ENCODE measurements at places on chromosomes 6 and 20.

DNA sequence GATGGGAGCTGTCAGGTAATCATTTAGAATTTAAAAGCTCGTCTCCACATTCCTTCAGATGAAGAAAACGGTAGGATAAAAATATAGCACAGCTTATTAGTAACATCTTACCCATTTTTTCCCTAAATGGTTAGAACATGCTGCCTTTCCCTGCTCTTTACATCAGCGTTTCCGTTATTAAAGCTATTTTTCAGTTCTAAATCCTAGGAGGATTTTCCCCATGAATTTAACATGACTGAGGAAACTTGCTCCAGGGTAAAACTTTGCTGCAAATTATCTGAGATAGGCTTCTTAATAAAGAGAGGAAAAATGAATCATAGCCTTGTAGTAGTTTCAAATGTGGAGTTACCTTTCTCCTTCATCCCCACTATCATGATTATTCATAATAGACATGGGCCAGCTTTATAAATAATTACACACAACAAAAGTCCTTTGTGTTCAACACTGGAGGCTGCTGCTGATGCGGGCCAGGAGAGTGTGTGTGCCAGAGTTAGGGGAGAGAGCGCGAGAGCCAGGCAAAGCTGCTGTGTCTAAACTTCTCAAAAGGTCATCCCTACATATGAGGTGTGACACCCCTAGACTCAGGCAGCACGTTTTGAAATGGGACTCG is 24.4 kb downstream of the MYLIP start:
- no peak for DNase-seq

- no peak for DNase-seq
Observed at GRCh38 chr6:33323623-33323948, 6.0 kb upstream of the ZBTB22 start.

DNA sequence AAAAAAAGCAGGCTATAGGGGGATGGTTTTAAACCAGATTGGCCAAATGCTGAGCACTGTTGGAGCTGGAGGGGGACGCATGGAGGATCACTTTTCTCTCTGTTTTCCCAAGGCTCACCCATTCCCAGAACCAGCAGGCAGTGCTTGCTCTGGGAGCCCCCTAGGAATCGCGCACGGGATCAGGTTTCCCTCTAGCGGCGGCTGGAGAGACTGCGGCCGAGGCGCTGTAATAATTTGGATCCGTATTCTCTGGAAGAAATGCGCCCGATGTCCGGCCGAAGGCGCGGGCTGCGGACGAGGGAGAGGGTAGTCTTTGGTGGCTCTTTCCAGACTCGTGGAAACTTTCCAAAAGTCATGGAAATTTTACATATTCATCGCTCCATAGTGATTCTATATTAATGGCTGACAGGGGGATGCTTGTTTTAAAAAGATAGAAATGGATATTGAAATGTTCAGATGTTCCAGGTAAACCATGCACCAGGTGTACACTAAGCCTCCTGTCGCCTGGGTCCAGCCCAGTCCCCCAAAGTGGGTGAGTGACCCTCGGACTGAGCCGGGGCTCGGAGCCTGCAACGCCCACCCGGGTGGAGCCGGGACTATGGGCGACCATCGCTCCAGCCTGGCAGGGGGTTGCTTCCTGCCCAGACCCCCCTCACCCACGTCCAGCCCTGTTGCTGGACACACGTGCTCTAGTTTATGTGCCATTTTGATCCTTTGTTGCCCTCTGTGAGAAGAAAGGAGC is 78.7 kb upstream of the PHACTR3 start:
- peak; percentile 5 for DNase-seq

GRCh38 chr6:81969814-81970213 is 217.3 kb upstream of the TENT5A start:
- no peak for DNase-seq

GRCh38 chr6:74063391-74063790 is 367.4 kb downstream of the CD109 start:
- DNase-seq: no peak

DNA sequence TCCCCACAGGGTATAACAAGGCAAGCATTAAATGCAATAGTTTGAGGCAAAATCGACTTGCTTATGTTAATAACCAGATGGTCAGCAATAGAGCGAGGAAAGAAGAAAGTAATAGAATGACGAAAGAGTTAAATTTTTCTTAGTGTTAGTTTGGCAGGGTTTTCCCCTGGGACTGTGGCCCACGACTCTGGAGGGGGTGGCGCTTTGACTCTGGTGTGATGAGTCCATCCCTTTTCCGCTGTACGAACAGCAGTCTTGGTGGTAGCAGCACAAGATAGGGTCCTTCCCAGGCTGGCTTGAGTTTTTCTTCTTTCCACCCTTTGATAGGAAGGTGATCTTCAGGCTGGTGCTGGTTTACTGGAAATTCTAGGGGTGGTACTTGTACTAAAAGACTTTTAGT is 69.2 kb upstream of the GMDS start:
- no peak for DNase-seq

DNA sequence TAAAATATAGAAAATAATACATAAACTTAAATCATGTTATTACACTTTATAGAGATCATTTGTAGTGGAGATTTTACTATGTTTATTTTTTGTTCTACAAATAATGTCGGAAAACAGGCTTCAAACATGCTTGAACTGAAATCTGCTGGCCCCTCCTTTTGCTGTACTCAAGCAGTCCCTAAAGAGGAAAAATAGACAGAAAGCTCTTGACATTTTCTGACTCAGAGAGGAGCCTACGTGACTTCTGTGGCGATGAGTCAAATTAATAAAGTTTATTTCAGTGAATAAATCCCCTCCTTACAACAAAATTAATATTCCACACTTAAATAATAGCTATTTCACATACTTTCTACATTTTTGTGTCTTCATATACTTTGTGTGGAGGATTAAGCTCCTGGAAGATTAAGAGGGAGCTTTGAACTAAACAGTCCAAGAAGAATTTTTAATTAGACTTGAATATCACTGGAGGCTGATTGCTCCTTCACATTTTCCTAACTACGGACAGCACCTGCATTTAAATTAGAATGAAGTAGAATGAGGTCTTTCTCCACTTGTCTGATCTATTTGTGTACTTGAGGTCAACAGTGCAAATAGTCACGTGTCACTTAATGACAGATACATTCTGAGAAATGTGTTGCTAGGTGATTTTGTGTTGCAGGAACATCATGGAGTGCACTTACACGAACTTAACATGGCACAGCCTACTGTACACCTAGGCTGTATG is 1.7 kb upstream of the TREM1 start:
- peak; percentile 33 for DNase-seq

DNA sequence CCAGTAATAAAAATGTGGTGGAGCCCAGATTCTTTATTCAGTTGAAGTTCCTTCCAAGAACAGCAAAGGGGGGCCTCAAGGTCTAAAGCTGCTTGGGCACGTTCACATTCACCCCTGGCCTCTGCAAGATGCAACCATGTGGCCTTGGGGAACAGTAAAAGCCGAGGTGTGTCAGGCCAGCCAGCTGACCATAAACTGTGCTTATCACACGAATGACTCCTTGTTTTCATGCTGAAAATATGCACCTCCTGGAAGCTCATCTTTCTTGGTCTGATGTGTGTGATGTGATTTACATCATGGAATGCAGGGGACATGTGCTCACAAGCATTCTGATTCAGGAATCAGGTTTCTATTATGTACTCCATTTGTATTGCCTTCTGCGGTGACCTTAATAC is 211.6 kb upstream of the MARCKS start:
- DNase-seq: peak; percentile 46
